ENCODE measurements at places on chromosomes 2 and 18.

DNA sequence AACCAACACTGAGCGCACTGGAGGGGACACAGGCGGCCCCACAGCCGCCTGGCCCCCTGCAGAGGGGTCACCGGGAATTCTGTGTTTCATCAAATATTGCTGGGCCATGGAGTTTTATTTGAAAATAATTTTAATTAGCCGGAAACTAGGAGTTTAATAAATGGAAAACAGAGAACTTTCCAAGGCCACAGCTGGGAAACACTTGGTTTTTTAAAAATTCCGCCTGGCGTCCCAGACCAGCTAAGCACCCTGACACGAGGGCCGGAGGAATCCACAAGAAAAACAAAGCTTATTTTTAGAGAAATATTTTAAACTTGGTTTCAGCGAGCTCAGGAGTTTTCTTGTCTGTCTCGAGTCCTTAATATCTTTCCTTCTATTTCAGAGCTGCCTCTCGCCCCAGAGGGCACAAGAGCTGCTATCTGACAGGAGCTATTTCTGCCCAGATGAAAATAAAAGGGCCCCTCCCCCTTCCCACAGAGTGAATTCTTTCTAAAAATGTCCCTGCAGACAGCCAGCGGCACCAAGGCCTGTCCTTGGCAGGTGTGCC, 8.2 kb downstream of the ZFP36L2 start:
- DNase-seq = no peak

- no peak for DNase-seq
Observed at GRCh38 chr2:139526781-139527180, 746.6 kb upstream of the NXPH2 start.

- no peak for DNase-seq
Observed at GRCh38 chr2:104851291-104852089, 2.4 kb upstream of the POU3F3 start.

- no peak for DNase-seq
Observed at GRCh38 chr2:168794968-168795367, 7.5 kb upstream of the NOSTRIN start.

DNA sequence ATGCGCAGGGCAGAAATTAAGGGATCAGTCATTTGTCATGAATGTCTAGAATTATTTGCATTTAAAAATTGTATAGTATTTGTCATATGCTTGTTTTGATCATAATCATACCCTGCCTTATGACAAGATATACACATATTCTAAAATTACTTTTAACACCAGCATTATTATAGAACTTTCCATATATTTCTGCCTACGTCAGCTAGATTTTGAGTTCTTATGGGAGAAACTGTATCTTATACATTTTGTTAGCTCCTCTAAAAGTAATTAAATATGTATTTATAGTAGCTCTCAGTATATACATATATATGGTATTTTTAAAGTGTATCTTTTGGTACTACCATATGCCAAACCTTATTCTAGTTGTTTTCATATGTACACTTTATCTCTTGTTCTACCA, 441.9 kb downstream of the CPS1 start:
- DNase-seq = no peak

DNA sequence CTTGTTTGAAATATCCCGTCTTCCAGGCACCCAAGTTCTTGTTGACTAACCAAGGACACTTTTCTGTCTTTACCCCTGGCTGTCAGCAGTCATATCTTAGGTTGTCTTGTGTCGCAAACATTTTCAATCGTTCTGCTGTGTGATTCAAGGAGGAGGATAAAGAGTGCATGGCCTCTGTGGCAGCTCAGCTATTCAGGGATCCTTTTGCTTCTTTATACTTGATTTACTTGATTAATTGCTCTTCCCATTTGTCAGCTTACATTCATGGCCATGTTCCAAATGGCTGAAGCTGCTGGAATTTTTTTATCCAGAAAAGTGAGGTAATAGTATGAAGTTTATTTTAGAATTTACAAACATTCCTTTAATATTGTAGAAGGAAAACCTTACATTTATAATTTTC, 97.3 kb upstream of the FZD5 start:
- DNase-seq = no peak

- DNase-seq = no peak
Observed at GRCh38 chr2:32159678-32160077, 6.0 kb upstream of the SLC30A6 start.

- no peak for DNase-seq
Observed at GRCh38 chr18:33277431-33277830, 163.1 kb downstream of the CCDC178 start.

GRCh38 chr18:74456017-74456348, 1.1 kb downstream of the DIPK1C start:
- DNase-seq = no peak

GRCh38 chr2:124822516-124822915, 797.4 kb downstream of the CNTNAP5 start:
- no peak for DNase-seq

DNA sequence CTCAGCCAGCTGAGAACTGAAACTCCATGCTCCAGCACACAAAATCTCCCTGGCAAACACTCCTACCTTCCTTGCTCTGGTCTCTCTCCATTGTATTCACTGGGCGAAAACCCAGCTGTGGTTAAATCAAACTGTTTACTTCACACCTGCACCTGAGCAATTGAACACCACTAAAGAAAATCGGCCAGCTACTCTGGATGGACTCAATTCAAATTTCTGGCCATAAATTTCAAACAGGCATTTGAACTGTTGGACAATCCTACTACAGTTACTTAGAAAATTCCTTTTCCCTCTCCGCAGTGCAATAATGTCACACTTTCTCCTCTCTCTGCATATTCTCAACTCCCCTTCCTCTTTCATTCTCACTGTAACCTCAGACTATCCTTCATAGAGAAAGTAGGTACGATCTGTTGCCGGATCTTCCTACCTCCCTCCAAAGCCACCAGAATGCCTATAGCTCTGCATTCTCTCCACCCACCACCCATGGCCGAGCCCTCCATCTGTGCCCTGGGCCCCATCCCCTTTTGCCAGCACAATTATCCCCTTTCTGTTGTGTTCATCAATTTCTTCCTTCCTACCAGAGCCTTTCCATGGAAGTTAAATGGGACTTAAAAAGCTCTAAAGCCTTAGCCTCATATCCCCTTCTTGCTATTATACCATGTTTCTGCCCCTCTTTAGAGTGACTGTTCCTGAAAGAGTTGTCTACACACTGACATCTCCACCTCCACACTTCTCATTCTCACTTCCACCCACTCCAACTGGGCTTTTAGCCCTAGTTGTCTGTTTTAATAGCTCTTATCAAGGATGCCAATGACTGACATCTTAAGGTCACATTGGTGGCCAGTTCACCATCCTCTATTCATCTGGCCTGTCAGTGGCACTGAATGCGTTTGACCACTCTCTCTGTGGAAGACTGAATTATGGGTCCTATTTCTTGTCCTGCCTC, 127.5 kb upstream of the SLC1A4 start:
- no peak for DNase-seq

- DNase-seq = no peak
Observed at GRCh38 chr2:3039188-3040065, 338.2 kb downstream of the EIPR1 start.

DNA sequence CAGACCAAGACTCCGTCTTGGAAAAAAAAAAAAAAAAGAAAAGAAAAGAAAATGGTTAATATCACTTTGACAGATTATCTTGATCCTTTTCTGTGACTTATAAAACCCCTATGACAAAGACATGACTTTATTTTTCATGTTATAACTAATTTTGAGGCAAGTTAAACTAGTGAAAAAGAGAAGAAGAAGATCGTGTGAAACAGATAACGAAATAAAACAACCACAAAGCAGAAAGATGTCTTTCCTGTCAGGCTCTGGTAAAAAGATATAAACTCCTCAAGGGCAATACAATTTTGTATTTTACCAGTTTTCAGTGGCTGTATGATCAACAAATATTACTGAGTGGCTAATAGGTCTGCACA, 13.4 kb upstream of the RBMS1 start:
- DNase-seq = no peak

DNA sequence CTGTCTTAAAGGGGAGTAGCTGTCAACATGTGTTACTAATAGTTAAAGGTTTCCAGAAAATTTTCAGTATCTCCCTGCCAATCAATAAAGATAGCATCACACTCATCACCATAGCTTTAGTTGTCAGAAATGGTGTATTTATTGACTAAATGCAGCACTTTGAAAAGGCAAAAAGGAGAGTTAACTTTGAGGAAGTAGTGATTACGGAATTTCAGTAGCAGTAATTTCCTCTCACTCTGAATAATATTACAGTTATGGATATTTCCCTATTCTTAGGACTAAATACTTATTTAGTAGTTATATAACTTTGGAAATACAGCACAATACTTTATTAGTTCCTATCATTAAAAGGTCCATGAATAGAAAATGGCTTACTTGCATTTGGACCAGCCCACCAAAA, 250.5 kb downstream of the CAMKMT start:
- DNase-seq = no peak

Data from HEK293T (cell line).